ENCODE measurements at places on chromosomes 5 and 9. TPM values are rescaled to one million over a fixed set of nuclear protein-coding genes. Genes with fewer than 3 reads are reported as not detected.

Gene HEXB
- 235 TPM for total RNA-seq

Gene PTPRD
- total RNA-seq: 55.6 TPM

DNA sequence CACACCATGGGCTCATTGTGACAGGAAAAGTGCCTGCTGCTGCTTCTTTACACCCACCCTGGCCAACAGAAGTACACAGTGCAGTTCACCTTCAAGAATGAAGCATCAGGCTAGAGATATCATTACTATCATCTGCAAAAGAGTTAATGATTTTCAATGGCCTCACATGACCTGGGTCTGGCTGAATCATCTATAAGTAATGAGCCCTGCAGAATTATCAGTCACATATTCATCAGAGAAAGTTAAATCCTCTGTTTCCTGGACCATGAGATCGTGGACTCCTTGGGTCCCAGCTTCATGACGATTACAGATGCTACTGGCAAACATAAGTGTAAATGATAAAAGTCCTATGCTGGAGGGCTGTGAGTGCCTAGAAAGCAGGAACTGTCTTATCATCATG is 8.3 kb downstream of the BAG1 start:
- no peaks in the 10 kb centered on the region for H3K4me1 ChIP-seq
- no peak for DNase-seq
- no peaks in the 10 kb centered on the region for H3K36me3 ChIP-seq
- H3K27me3 ChIP-seq: no peaks in the 10 kb centered on the region

Gene KYAT1
- total RNA-seq: not detected

GRCh38 chr5:158701406-158702177 is 398.1 kb downstream of the EBF1 start:
- H3K4me1 ChIP-seq: no peaks in the 10 kb centered on the region
- no peaks in the 10 kb centered on the region for H3K36me3 ChIP-seq
- DNase-seq: no peak
- peak overlapping the region; percentile 29 for H3K27ac ChIP-seq
- H3K4me3 ChIP-seq: no peak overlapping the region
- H3K27me3 ChIP-seq: peaks cover 9% of the 10 kb centered on the region

Gene PCDHGA8
- total RNA-seq: 11.5 TPM

Measured in transverse colon (tissue), 4 donors.